ENCODE measurements at places on chromosomes 5 and 9.

- no peak for DNase-seq
Observed at GRCh38 chr5:59152701-59153245, 569.9 kb downstream of the RAB3C start.

DNA sequence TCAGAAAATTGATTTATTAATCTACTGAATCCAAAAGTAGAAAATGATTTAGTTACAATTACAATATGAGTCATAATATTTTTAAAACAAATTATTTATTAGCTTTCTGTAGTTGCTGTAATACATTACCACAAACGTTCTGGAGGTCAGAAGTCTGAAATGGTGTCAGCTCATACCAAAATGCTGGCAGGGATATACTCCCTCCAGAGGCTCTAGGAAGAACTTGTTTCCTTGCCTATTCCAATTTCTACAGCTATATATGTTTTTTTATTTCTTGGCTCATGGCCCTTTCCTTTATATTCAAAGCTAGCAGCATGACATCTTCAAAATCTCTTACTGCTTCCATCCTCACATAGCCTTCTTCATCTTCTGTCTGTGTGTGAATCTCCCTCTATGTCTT, 667.9 kb upstream of the ITGA1 start:
- no peak for DNase-seq

GRCh38 chr9:71758277-71758676, 10.0 kb downstream of the CEMIP2 start:
- no peak for DNase-seq

DNA sequence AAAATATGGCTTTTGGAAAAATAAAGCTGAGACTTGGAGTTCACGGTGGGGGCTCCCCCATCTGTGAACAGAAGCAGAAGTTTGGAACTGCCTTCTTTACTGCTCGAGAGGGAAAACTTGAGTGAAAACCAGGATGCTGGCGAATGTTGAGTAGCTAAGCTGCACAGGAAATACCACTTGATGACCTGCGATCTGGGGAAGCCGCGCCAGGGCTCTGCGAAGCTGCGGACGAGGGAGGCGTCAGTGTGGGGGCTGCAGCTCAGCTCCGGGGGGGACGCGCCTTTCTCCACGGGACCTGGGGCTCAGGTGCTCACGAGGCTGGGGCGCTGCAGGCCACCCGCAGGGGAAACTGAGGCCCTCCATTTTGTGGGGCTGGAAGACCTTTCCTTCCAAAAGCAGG, 62.3 kb downstream of the TENT4A start:
- DNase-seq: no peak

DNA sequence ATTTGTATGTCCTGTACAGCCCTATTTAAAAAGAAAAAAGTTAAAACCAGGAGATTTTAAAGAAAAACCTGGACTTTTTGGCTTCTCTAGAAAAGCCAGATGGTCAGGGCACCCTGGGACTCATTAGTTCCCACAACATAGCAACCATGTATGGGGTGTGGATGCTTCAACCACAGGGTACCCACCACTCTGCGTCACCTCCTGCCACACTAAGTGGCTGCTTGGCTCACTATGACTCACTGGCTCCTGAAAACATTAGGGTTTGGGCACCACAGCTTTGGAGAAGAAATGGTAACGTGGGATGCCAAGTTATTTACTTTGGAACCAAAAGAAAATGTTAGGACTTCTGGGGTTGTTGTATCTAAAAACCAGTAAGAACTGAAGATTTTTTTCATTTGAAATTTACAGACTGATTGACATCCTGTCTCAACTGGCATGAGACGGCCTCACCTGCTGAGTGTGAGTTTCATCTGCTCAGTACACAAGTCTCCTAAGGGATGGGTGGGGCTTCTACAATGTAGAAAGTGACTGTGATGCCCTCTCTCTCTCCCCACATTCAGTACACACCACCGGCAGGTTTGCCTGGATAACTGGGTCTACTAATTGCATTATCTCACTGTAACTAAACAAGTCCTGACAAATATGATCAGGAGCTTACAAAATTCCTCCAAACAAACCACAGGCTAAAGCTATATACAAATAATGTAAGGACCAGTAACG, 103.9 kb downstream of the ESM1 start:
- DNase-seq: no peak

GRCh38 chr5:78399116-78399515, 38.7 kb downstream of the SCAMP1 start:
- no peak for DNase-seq

DNA sequence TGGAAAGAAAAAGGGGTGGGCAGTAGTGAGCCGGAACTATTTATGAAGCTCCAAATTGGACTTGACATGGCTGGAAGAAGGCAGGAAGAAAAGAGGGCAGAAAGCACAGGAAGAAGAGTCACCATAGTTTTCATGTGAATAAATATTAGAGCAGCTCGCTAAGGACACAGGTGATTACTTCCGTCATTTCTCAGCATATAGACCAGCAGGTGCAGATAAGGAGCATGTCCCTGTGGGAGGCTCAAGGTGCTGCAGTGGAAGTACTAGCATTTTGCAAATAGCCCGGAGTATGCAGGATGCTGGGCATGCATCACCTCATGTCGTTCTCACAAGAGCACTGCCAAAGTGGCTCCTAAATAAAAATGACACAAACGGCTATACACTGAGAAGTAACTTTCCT, 71.3 kb upstream of the HTR4 start:
- DNase-seq: no peak

DNA sequence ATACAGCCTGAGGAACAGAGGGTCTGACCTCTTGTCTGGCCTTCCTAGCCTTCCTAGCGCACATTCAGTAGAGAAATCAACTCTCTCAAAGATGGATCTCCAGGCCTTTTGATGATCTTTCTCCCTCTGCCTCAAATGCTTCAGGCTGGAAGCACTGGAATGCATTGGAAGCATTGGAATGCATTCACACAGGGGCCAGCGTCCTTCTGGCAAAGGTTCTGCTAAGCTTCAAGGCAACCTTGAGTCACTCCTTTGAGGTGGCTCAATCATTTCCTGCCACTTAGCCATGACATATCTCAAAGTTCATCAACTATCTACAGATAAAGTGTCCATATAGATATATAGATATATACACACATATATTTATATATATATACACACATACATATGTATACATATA, 42.9 kb downstream of the OR2K2 start:
- DNase-seq: no peak

- no peak for DNase-seq
Observed at GRCh38 chr5:102797322-102797884, 42.3 kb downstream of the PAM start.

DNA sequence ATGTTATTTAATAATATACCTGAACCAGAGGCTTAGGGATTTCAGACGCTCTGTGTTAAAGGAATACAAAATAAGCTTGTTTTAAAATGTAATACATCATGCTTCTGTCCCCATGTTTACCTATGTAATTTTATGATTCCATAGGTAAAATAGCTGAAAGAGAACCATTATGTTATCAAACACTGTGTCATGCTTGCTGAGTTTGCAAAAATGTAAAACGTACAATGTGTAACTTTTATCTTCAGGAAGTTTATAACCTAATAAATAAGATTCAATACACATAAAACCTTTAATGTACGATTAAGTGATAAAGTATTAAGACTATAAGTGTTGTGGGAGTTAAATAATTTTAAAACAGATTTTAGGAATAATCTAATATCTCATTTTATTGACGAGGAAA, 94.1 kb downstream of the COMMD10 start:
- no peak for DNase-seq

- DNase-seq: no peak
Observed at GRCh38 chr5:143433670-143434069, 30.2 kb upstream of the NR3C1 start.

GRCh38 chr5:149924486-149924885, 20.1 kb downstream of the PDE6A start:
- no peak for DNase-seq

DNA sequence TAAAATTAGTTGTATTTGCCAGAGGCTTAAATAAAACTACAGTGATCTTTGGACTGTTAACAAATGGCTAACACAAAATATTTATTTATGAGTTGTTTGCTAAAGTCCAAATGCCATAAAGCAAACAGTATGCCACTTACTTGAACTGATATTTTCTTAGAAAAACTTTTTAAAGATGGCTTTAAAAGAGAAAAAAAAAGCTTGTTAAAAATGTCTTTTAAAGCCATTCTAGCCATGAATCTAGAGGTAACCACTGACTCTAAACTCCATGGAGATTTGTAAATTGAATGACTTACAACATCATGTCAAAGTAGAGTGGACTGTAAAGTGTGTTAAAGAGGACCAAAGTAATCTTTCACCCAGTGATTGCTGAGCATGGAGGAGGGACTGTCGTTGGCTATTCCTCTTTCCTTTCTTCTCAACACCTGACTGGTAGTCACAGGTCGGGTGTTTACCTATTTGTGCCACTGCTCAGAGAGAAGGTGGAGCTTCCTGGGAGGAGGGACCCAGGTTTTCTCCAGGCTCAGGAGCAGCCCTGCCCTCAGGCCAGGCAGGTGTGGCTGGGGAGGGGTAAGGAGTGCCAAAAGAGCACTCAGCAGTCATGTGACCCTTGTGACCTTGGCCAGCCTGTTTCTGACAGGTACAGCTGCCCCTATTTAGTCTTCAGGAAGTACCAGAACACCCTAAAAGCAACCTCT, 69.1 kb upstream of the TJP2 start:
- no peak for DNase-seq

DNA sequence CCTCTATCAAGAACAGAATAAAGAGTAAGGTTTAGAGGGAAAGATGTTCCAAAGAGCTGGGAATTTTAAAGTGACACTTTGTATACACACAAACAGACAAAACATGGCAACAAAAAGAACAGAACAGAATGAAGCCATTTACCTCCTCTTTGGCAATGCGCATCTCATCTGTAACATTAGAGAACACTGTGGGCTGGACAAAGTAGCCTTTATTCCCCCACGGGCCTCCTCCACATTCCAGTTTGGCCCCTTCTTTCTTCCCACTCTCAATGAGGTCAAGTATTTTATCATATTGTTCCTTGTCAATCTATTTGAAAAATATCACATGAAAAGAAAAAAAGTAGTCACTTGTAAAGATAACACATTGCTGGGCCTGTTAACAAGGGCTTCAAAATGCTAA, 41.0 kb downstream of the ALDH1A1 start:
- DNase-seq: no peak

DNA sequence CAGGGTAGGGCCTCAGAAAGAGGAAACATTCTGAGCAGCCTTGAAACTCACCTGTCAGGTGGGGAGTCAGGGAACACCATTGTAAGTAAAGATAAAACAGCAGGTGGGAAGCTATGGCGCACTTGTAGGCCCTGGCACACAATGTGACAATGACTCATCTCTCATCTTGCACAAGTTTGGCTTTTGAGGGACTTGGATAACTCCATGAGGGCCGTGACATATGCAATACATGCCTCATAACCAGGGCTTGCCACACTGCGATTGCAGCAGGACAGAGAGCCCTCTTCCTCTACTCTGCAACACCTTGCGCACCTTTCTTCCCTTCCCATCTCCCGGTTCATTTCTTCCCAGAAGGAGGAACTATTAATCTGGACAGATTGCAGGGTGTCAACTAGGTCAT, 144.9 kb downstream of the CEP120 start:
- no peak for DNase-seq

DNA sequence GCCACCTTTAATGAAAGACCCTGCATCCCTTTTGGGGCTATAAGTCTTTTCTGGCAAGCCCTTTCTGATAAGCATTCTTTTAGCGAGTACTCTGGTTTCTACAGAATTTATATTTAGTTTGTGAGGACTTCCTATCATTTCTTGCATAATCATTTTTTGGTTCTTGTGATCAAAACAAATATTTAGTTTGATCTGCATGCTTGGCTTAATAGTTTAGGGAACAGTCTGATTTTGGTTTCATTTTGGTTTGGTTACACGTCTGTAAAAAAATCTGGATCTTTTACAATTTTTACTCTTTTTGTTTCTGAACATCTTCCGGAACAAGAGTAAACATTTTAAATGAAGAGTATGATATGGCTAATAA, 1074.4 kb downstream of the CDH9 start:
- no peak for DNase-seq

GRCh38 chr9:124163760-124164255, 93.9 kb upstream of the NEK6 start:
- DNase-seq: no peak

DNA sequence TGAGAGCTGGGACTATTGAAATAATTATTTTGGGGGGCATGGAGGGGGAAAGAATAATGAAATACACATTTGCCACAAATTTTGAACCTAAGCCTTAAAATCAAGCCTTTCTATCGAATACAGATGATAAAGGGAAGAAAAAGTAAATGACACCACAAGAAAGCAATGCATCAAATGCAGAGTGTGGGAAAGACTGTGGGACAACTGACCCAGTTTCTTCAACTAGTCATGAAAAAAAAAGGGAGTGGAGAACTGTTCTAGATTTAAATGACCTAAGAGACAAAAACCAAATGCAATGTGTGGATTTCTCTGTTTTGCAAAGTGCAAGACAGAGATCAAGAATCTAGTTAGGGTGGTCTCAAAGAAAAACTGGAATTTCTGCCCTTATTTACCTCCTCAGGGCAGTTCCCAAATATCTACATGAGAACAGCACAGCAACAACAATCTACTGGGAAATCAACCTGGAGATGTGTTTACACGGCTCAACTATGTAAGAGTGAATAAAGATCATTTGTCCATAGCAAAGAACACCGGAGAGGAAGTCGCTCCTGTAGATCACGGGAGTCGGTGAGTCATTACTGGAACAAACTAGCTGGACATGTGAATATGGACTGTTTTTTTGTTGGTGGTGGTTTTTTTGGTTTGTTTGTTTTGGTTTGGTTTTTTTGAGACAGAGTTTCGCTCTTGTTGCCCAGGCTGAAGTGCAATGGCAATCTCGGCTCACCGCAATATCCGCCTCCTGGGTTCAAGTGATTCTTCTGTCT, 145.9 kb downstream of the DROSHA start:
- no peak for DNase-seq

- DNase-seq: no peak
Observed at GRCh38 chr5:160048131-160048530, 39.2 kb downstream of the TTC1 start.

DNA sequence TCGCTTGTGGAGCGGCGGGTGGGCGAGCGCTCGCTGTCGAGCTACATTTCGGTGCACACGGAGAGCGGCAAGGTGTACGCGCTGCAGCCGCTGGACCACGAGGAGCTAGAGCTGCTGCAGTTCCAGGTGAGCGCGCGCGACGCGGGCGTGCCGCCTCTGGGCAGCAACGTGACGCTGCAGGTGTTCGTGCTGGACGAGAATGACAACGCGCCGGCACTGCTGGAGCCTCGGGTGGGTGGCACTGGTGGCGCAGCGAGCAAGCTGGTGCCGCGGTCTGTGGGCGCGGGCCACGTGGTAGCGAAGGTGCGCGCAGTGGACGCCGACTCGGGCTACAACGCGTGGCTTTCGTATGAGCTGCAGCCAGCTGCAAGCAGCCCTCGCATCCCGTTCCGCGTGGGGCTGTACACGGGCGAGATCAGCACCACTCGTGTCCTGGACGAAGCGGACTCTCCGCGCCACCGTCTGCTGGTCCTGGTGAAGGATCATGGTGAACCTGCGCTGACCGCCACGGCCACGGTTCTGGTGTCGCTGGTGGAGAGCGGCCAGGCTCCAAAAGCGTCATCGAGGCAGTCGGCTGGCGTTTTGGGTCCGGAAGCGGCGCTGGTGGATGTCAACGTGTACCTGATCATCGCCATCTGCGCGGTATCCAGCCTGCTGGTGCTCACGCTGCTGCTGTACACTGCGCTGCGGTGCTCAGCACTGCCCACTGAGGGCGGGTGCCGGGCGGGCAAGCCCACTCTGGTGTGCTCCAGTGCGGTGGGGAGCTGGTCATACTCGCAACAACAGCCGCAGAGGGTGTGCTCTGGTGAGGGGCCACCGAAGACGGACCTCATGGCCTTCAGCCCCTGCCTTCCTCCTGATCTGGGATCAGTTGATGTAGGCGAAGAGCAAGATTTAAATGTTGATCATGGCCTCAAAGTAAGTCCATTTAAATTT, 2.1 kb downstream of the PCDHA8 start:
- DNase-seq: no peak

- no peak for DNase-seq
Observed at GRCh38 chr5:34598177-34598794, 57.8 kb upstream of the RAI14 start.
